Astrocyte of the spinal cord (primary cell): ENCODE measurements at places on chromosomes 3 and 15.
A peak's percentile ranks its signal among the peaks of the same experiment; 100 is the strongest.

DNA sequence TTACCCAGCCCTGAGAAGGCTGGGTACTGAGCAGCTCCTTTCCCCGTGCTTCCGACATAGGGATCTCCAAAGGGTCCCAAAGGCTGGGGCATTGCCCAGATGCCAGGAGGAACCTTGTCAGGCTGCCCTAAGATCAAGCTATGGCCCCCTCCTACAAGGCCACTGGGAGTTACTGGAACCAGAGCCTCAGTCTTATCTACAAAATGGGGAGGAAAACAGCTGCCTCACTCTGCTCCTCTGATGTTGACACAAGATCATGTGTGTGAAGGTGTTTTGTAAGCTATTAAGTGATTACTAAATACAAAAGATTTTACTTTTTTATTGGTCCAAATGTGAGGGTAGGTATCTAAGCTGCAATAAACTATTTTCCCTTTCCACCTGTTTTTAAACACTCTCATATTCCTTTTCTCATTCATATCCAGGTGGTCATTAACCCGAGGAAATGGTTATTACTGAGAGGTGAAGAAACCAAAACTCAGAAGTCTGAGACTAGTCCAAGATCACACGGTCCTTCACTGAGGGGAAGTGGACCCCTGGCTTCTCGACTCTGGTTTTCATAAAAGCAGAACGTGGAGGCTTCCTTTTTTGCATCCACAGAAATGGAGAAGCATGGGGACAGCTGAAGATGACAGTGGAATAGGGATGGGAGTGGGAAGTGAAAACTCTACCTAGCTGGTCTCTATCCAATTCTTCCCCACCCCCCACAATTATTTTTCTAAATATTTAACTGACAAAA is 1.7 kb downstream of the ARPIN start:
- DNase-seq: no peak

DNA sequence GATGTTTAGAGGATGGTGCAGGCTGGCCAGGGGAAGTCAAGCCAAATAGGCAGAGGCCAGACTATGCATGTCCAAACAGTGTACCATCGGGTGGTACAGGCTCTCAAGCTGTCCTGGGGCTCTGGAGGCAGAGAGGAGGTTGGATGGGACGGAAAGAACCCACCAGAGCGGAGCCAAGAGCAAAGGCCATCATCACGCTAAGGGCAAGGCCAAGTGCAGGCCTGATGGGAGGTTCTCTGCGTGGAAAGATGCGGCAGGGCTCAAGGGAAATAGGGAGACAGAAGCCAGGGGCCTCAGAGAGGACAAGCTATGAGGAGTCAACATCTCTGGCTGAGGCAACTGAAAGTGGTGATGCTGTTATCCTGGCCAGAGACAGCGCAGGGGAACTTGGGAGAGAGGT is 102.7 kb downstream of the ASB7 start:
- DNase-seq: no peak

DNA sequence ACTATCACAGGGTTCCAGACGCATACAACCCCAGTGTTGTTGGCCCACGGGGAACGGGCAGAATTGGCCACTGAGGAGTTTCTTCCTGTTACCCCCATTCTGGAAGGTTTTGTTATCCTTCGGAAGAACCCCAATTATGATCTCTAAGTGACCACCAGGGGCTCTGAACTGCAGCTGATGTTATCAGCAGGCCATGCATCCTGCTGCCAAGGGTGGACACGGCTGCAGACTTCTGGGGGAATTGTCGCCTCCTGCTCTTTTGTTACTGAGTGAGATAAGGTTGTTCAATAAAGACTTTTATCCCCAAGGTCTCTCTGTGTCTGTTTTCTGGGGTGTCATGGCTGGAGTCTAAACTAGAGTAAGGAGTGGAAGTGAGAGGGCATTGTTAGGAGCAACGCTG is 5.7 kb upstream of the EIF4G1 start:
- no peak for DNase-seq

GRCh38 chr15:67900621-67901147 is 60.8 kb upstream of the RNU6-1 start:
- no peak for DNase-seq

DNA sequence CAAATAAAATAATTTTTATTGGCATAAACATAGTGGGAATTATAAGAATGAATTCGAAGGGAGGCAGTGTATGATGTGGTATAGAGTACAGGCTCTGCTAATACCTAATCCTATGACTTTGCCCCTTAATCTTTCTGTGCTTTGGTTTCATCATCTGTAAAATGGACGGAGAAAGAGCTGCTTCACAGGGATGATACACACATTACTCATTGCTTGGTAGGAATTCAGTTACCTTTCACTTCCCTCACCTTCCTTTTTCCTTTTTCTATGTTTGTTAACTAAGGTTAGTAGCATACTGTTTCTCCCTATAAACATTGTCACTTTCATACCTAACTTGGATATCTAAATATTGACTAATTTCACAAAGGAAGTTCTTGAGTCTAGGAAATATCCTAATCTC is 36.2 kb downstream of the LEKR1 start:
- no peak for DNase-seq

- DNase-seq: no peak
These were observed 5.3 kb downstream of the RBM15B start for GRCh38 chr3:51396401-51396800.

DNA sequence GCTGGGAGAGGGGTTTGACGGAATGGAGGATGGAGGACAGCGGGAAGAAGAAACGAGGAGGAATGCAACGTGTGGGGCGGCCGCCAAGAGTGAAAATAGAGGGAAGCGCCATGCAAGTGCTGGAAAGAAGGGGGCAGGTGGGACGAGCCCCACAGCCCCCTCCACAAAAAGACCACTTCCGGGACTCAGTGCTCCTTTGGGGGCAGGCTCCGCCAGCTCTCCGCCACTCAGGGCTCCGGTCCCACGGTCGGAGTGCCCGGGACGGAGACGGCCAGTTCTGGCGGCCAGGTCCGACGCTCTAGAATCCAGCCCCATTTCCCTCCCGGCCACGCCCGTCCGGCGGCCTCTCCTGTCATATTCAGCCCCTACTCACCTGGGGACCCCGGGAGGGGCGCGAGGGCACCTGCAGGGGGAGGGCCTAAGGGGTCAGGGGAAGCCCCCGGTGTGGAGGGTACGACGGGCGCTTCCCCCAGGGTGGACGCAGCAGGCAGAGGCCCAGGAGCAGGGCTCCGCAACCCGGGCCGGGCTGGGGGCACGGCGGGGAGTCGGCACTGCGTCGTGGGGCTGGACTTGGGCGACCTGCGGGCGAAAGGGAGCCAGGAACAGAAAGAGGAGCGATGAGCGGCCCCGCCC is 25.5 kb upstream of the CSPG4 start:
- DNase-seq: no peak

DNA sequence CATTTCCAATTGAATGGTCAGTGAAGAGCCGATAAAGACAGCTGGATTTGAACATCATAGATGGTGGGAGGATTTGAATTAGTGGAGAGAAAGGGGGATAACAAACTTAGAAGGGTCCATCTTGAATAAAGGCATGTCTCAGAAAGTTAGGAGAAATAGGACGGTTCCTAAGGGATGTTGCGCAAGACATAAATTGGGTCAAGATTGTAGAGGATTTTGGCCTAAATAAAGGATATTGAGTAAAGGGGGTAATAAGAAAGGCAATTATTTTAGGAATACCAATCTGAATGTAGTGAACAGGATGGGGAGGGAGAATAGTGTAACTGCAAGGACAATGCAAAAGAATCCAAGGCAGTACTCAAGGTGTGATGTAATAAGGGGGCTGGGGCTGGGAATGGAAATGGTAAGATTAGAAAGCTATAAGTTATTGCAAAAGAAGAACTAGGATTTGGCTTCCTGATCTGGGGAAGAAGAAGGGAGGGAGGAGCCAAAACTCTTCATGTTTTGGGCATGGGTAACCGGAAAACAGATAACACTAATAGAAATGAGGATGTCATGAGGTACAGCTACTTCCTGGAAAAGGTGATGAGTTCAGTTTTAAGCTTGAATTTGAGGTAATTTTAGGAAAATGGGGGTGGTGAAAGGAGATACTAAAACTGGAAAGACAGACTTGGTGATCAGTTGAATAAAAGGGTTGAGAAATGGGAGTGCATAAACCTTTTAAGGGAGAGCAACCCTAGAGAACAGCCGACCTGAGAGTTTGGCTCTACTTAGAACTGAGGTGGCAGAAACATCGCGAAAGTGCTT is 17.3 kb upstream of the TRPC1 start:
- no peak for DNase-seq

GRCh38 chr3:110576960-110577359 is 494.7 kb upstream of the NECTIN3 start:
- peak; percentile 89 for DNase-seq

DNA sequence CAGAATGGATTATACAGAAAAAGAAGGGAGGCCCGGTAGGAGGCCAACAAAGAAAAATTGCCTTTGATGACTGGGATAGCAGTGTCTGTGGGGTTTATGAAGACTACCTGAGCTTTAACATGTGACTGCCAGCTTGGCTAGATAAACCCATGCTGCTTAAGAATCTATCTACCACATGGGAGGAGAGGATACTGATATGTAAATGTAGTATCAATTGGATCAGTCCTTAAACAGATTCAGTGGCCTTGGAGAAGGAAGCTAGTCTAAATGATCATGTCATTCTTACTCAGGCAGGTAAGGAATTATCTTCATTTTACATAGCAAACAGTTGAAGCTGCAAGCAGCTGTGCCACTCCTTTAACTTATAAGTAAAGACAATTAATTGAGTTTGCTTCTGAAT is 50.0 kb upstream of the SYNPR start:
- DNase-seq: no peak

DNA sequence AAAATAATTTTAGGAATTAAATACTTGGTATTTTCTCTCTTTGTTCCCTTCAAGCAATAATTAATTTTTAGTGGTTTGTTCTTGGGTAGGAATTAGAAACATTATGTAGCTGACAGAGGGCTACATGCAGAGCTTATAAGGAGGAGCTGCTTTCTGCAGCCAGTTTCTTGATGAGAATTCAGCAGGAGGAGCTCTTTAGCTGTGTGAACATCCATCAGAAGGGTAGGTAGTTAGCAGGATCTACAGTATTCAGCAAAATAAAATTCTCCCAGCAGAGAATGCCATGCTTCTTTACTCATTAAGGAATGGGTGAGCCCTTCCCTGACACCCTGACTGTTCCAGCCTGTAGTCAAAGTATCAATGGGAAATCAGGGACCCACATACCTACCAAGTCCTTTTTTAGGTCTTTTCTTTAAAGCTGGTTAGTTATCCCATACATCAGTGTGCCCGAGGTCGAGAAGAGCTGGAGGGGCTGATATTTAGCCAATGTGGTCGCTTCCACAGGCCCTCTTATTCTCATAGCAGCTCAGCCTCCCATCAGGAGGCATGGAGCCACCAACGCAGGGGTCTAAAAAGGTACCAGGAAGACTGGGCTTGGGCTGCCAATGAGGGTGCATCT is 54.0 kb downstream of the KCNAB1 start:
- peak; percentile 69 for DNase-seq
